ENCODE measurements at places on chromosomes 7 and 10.
A peak's percentile ranks its signal among the peaks of the same experiment; 100 is the strongest.

- no peak for DNase-seq
Measured at GRCh38 chr7:66747881-66748511, 7.5 kb downstream of the RABGEF1 start.

- DNase-seq, result no peak
Measured at GRCh38 chr10:66277481-66277880, 648.4 kb upstream of the LRRTM3 start.

DNA sequence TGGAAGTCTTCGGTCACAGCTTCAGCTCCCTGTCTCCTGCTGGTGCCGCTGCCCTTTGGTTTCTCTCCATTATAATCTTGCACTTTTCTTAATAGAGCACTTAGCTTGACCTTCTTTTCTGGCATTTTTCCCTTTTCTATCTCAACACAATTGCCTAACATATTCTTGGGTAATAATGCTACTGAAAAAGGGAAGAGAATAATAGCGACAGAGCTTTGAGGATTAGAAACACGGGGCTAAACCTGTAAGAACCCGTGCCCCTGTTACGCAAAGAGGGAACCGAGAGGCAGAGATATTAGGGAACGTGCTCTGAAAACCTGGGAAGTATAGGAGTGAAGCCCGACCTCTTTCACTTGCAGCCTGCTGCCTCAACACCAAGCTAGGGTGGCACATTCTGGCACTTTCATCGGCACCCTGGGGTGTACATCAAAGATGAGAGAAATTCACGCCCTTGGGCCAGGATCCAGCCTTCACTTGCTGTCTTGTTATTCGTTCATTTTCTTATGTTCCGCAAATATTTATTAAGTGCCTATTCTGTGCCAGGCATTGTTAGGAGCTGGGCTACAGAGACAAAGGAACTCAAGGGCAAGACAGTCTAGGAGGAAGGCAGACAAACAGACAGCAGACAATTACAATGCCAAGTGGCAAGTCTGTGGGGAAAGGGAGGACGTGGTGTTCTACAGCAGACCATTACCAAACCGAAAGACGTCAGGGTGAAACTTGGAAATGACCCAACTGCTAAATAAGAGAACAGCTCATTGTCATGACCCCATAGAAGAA lies 33.0 kb upstream of the GALNTL5 start:
- DNase-seq, result no peak

GRCh38 chr7:45566386-45566785 lies 7.8 kb upstream of the ADCY1 start:
- DNase-seq, result no peak

GRCh38 chr10:6396652-6397051 lies 183.4 kb downstream of the PRKCQ start:
- peak; percentile 98 for DNase-seq

DNA sequence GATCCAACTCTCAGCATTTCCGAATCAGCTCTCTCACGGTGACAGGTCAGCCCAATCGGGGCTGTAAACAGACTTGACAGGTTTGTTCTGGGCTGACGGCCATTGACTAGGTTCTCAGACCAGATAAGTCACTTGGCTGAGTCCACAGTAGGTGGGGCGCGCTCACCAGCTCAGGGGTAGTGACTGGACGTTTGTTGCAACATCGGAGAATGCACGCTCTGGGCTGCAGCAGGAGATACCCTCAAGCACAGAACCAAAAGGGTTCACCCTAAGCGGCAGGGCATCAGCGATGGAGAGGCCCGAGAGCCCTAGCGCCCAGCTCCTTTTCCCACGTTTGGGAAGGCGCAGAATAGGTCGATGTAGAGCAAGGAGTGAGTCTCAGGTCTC lies 1.8 kb downstream of the KLLN start:
- no peak for DNase-seq

DNA sequence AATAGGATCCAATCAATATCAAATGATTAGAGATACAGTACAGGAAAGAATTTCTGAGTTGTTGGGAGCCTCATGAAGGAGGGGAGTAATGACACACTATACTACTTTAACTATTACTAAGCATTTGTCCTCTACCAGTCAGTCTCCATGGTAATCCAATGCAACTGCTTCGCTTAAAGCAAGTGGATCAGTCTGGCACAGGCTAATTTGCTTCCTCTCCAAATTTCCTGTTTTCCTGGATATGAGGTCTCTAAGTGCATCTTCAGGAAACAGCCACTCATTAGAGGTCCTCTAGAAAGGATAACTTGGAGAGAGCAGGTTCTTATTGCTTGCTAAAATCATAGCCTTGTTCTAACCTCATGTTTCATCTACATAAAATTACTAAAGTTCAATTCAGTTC lies 8.4 kb upstream of the SEPTIN7 start:
- no peak for DNase-seq

DNA sequence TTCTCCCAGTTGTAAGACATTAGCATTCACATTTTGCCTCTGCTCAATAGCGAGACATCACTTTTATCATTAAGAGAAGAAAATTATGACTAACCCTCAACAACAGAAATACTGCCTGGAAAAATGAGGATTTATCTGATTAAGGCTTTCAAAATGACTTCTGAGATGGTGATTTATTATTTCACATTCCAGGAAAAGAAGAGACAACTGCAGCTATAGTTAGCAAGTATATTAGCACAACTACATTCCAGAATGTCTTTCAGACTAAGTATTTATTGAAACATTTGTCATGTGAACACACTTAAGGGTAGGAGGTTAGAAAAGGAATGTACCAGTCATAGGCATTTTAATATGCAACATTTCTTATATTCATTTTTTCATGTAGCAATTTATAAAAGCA lies 162.0 kb downstream of the IQUB start:
- no peak for DNase-seq

DNA sequence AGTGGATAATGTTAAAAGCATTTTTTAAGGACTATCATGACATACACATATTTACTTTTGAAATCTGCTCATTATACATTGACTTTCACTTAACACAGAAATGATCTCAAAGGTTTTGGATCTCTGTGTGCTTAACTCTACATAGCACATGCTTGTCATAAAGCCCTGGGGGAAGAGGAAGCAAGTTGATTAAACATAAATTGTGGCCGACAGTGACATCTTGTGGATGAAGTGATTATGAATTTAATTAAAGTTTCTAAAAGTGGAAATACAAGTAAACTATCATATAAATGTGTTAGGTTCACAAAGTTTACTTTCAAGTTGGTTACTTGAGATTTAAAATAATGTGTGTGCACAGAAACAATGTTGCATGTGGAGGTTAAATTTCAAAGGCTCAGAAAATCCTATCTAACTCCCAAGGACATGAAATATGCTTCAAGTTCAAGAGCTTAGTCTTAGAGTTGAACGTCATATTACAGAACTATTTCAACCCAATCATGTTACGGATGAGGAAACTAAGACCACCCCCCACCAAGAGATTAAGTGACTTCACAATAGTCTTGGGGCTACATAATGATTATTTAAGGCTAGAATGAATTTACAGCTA lies 1247.8 kb downstream of the GATA3 start:
- peak; percentile 29 for DNase-seq

DNA sequence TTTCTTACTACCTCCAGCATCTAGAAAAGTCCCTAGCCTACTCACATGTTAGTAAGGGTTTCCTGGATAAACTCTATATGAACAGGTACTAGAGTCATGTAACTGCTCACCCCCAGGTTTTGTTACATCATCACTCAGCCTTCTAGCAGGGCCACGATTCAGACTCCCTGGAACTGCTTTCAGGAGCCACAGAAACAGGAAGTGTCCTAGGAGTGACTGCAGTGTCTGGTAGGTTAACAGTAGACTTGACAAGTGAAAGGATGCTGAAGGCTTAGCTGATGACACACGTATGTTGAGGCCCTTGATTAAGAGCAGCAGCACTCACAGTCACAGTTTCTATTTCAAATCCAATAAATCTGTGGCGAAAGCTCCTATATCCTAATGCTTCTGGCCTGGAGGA lies 101.2 kb downstream of the DNMBP start:
- no peak for DNase-seq

- DNase-seq, result no peak
Measured at GRCh38 chr10:123860209-123860608, 31.4 kb downstream of the CPXM2 start.

- no peak for DNase-seq
Measured at GRCh38 chr10:11446864-11447263, 164.6 kb downstream of the USP6NL start.

DNA sequence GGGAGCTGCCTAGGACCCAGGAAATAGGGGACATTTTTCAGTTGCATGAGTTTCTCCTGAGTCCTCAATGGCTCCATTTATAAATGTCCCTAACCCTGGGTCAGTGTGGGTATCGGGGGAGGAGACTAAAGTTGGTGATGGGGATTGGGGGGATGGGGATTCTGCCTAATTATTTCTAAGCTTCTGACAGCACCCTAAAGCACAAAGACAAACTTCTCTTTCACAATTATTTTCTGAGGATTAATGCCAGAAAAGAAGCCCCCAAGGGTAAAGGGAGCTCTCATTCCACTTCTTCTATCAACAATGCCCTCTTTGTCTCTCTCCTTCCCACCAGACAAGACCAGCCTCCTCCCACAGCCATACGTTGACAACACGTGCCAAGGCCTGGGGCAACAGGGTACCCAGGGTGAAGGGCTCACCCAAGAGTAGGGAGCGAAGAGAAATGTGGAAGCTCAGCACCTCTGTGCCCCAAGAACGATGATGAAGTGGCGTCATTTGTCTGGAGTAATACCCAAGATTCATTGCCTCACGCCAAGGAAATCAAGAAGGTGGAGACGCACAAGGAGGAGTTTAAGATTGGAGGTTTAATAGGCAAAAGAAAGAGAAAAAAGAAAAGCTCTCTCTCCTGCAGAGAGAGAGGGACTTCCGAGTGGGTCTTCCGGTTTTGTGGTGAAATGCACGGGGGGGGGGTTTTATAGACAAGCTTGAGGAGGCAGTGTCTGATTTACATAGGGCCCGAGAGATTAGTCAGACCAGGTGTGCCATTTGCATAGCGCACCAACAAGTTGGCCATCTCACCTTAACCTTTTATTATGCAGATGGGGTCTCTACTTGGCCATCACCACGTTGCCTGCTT lies 14.4 kb upstream of the GJC3 start:
- DNase-seq, result no peak

DNA sequence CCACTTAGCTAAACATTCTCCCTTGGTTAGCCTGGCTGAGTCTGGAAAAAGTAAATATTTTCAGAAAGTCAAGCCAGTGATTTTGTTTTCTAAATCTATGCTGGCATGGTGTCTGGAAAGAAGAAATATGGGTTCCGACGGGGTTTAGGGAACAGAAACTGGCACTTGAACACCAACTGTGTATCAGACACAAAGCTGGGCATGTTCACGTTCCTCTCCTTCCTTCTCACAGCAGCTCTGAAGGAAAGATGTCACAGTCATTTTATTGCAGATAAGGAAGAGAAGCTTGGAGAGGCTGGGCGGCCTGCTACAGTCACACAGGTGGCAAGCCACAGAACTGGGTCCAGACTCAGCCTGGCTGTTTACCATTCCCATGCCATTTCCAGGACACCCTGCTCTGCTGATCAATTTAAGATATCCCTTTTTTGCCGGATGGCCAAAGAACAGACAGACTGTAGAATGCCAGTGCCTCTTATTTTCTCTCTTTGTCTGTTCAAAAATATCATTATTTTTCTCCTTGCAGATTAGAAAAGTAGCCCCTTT lies 118.8 kb downstream of the HERPUD2 start:
- DNase-seq, result no peak

GRCh38 chr10:43293677-43294057 lies 26.8 kb upstream of the RASGEF1A start:
- no peak for DNase-seq

GRCh38 chr10:69891057-69891617 lies 89.4 kb downstream of the COL13A1 start:
- no peak for DNase-seq

GRCh38 chr10:6695519-6695918 lies 115.4 kb upstream of the PRKCQ start:
- no peak for DNase-seq

GRCh38 chr7:134827889-134828288 lies 48.5 kb downstream of the CALD1 start:
- peak; percentile 33 for DNase-seq

DNA sequence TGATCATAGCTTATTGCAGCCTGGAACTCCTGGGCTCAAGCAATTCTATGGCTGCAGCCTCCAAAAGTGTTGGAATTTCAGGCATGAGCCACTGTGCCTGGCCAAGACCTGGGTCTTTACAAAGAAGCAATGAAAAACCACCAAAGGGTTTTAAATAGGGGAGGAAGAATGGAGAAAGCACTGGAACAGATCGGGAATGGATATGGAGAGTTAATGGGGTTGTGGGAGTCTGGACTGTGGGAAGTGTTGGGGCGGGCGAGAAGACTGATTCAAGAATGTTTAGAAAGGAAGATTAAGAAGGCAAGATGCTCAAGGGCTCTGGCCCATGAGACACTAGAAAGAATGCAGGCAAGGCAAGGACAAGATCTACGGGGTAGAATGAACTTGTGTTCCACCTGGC lies 98.5 kb downstream of the CARD11 start:
- DNase-seq, result no peak

DNA sequence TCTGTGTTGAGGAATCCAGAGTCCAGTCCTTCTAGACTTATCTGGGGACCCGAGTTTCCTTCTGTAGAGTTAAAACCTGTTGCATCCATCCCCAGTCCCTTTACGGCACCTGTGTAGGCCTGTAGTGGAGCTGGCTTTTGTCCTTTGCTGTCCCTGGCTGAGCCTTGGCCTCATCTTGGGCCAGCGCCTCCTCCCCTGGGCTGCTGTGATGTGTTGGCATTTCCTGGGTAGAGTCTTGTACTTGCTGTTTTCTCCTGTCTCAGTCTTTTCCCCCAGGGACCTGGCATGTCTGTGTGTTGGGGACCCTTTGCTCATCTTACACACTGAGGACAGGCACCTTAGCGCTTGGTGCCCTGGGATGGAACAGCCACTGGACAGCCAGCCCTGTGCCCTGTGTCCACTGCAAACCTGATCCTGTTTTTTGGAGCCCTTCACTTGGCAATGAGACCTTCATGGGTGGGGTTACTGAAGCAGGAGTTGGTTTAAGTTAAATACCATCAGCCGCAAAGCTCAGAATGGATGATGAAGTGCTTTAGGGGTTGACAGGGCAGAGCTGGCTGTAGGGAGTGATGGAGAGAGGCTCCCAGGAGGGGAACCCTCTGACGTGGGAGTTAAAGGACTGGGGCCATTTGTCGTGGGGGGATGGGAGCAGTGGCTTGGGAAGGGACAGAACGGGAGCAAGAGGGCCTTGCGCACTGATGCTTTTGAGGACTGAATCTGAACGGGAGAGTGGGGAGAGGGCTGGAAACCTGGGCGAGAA lies 50.9 kb downstream of the CUX1 start:
- DNase-seq, result no peak
